ENCODE measurements at places on chromosomes 1 and 21.

GRCh38 chr1:206144605-206145004, 27.4 kb upstream of the AVPR1B start:
- DNase-seq, result no peak

DNA sequence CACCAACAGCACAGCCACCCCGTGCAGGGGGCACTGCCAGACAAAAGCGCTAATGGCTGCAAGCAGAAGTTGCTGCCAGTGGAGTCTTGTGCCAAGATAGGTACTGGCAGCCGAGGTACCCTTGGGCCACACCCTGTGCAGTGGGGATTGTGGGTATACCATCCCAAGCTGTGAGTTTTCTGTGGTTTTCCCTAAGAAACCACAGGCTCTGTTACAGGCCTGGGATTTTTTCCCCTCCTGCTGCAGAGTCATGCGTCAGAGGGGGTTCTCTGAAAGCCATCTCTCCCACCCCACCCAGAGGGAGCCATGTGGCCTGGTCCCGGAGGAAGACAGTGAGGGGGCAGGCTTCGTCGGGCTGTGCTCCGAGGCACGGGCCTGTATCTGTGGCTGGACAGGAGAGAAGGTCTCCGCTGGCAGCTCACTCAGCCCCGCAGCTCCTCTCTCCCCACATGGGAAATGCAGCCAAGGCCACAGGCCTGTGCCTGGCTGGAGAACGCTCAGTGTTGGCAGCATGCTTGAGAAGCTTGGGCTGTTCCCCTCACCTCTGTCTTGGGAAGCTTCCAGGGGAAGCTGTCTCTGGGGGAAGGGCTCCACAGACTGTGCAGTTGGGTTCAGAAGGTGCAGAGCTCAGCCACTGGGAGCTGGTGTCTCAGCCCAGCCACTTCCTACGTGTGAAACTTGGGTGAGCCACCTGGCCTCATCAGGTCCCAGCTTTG, 42.5 kb downstream of the NEK2 start:
- DNase-seq, result no peak

GRCh38 chr1:48127735-48128685, 94.5 kb upstream of the SLC5A9 start:
- DNase-seq, result no peak

- DNase-seq, result no peak
These were observed 35.5 kb downstream of the TOMM20 start for GRCh38 chr1:235093013-235093695.

GRCh38 chr1:184615301-184615700, 139.4 kb downstream of the EDEM3 start:
- no peak for DNase-seq

GRCh38 chr1:170218257-170218650, 72.5 kb downstream of the NTMT2 start:
- DNase-seq, result no peak

- DNase-seq, result no peak
These were observed 77.7 kb upstream of the ADAM30 start for GRCh38 chr1:119974013-119974412.

GRCh38 chr1:63448731-63449246, 74.2 kb downstream of the ITGB3BP start:
- no peak for DNase-seq

- DNase-seq, result no peak
These were observed 19.5 kb downstream of the NUAK2 start for GRCh38 chr1:205301842-205302588.

- DNase-seq, result no peak
These were observed 12.3 kb downstream of the RNU1-2 start for GRCh38 chr1:16907870-16908758.

GRCh38 chr1:229230893-229231753, 39.8 kb upstream of the RAB4A start:
- no peak for DNase-seq

DNA sequence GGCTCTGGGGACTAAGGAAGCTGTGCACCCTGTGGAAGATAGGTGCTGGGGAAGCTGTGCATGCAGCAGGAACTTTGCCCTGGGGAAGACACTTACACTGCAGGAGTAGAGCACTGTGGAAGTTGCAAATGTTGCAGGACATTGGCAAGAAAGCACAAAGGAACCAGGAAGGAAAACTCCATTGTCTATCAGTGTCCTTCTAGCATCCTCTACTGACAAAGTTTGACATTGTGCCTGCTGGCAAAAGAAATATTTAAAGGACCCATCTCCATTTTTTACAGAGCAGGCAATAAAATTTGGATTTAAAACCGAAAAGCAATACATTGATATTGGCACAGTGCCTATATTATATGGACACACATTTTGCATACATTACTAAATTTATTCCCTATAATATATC, 394.1 kb downstream of the PBX1 start:
- DNase-seq, result no peak

DNA sequence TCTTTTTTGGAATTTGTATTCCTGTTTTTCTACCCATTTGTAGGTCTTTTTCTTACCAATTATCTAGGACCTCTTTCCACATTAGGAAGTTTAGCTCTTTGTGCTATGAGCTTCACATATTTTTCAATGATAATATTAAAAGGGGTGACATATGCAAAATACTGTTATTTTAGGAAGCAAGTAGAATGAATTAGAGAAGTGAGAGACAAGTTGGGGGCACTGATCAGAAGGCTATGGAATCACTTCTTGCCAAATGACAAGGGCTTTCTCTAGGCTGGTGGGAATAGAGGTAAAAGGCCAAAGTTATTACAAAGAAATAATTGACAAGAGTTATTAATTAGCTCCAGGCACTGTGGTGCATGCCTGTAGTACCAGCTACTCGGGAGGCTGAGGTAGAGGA, 4.3 kb upstream of the BCAR3 start:
- no peak for DNase-seq

DNA sequence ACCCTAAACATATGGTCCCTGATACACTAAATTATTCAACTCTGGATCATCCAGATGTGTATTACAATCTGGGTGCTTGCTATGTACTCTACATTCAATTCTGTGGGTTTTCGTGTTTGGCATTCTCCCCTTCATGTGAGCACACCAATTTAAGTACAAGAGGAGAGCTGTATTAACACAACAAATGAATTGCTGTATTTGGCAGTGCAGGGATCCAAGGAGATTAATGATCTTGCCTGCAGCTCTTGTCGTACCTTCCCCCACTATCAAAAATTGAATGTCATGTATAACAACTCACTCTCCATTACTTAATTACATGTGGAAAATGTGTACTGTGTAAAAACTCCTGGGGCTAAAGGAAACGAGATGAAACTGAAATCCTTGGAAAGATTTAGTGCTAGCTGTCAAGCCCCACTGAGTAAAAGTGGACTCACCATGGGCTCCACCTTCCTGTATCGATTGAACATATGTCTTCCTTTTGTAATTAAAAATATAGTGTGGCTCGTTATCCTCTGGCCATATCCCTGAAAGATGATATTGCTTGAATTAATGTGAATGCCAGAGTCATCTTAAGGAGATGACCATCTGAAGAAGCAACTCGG, 172.2 kb upstream of the L1TD1 start:
- no peak for DNase-seq

GRCh38 chr1:158283965-158284364, 5.8 kb upstream of the CD1C start:
- no peak for DNase-seq

- DNase-seq, result peak; percentile 82
These were observed 700 bp upstream of the KMO start for GRCh38 chr1:241531195-241532161.

GRCh38 chr1:51525295-51525694, 6.2 kb upstream of the EPS15 start:
- DNase-seq, result no peak

DNA sequence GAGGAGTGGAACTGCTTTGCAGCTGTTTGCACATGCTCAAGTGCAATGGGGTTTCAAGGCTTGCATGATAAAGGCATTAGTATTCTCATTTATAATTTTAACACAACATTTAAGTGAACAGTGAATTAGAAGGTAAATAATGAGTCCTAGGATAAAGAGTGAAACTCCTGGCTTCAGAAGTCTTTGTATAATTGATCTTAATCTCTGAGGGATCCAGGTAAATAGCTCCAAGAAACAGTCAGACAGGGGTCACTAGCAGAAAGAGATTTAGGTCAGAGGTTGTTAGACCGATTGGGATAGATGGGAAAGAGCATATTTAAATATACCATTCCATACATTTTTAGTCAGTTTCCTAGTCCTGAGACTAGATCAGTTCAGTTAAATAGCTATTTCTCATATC, 14.1 kb upstream of the THEM4 start:
- no peak for DNase-seq

DNA sequence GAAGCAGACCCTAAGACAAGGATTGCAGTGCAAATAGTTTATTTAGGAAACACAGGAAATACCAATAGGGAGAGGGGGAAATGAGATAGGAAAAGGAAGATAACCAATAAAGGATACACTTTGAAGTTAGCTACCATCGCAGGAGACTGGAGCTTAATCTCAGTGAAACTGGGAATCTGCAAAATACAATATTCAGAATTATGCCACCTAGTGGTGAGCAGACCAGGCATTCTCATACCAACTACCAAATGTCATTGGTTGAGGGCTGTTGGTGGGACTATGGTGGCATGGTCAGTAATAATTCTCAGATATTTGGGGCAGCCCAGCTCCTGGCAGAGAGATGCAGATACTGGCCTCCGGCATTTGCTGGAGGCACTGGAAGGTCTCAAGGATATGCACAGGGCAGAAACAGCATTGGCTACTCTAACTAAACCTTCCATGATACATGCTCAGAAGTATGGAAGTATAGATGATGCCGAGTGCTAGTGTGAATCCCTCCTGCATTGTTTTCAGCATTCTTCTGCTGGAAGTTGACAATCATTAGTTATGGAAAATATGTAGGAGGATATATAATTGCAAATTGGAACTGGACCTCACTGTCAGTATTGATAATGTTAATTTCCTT, 11.8 kb upstream of the ZFP69B start:
- DNase-seq, result no peak

DNA sequence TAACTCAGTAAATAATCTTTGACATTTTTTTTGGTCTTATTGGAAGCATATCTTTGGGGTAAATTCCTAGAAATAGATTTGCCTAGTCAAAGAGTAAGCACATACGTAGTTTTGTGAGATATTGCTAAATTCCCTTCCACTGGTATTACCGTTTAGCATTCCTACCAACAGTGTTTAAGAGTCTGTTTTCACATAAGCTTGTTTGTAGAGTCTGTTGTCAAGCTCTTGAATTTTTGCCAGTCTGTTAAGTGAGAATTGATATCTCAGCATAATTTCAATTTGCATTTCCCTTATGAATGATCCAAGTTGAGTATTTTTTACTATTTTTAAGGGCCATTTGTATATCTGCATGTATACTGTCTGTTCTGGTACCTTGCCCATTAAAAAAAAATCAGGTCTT, 37.0 kb upstream of the MPC2 start:
- DNase-seq, result no peak

DNA sequence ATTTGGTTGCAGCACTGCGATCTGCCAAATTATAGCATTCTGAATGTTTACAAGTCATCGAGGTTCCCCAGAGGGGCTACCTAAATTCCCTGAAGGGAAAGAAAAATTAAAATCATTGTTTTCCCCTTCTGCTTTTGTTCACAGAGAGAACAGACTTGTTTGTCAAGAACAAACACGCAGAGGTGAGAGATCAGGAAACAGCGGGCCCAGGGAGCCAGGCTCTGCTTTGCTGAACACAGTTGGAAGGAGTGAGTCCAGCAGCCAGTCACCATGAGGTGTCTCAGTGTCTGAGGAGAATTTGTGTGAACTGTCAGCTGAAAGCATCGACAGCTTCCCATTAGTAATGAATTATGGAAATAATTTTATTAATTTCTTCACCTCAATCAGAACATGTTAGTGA, 52.5 kb downstream of the RWDD3 start:
- DNase-seq, result no peak

GRCh38 chr1:23013657-23014056, 2.0 kb downstream of the TEX46 start:
- no peak for DNase-seq

DNA sequence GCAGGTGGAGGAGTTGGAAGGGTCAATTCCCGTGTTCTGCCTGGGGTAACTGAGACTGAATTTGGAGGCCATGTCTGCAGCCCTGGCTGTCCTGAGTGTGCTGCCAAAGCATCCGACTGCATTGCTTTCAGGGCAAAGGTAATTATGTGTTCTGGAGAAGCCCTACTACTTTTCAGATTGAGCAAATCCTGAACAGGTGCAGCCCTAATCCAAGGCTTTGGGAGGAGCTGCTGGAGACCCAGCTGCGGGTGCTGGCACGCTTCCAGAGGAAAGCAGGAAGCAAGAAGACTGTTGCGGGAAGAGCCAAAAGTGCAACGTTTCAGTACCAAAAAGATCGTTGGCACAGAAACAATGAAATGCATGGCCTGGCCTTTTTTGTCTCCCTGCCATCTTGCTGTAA, 73.7 kb upstream of the NRIP1 start:
- DNase-seq, result no peak

- DNase-seq, result no peak
These were observed 9.5 kb downstream of the TRAF5 start for GRCh38 chr1:211336161-211336560.

- no peak for DNase-seq
These were observed 5.5 kb upstream of the CD244 start for GRCh38 chr1:160868141-160868540.

GRCh38 chr1:206446688-206447421, 23.4 kb upstream of the IKBKE start:
- DNase-seq, result no peak

DNA sequence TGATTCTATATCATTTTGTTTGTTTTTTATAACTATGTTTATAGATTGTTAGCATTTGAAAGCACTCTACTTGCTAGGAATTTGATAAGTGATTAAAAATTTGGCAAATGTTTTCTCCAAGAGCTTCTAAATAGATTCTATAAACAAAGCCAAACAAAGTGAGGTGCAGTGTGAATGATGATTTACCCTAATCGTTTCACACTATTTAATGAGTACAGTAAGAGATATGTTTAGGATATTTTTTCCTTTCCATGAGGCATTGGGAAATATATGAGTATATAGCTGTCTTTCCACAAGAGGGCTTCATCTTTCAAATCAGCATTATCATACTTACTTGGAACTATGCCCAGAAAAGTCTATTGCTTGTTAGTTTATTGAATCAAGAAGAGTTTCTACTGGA, 277.0 kb upstream of the BRINP3 start:
- DNase-seq, result no peak

DNA sequence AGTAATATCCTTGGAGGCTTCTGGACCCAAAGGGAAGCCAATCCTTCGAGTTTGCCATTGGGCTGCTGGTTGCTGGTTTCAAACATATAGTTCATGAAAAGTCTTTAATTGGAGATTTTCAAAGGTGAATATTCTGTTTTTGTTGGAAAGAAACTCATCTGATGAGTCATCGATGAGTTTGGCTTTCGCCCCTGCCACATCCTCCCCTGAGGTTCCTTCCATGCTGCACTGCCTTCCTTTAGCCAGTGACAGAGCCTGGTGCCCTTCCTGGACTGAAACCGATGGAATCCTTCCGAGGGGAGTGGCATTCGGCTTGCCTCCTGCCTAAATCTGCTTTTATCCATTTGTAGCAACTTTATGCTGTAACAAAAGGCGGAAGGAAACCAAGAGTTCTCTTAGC, 550.0 kb downstream of the KIF26B start:
- no peak for DNase-seq

- DNase-seq, result no peak
These were observed 26.0 kb upstream of the C1orf159 start for GRCh38 chr1:1141911-1142250.

- DNase-seq, result no peak
These were observed 23.0 kb upstream of the EPHA8 start for GRCh38 chr1:22540337-22540736.

GRCh38 chr1:70353601-70354331, 756 bp downstream of the ANKRD13C start:
- no peak for DNase-seq

Measured in CD4-positive, alpha-beta T cell treated with Interleukin-4 for 1 hour (primary cell).